SK-N-SH (cell line): ENCODE measurements at places on chromosomes 7 and 10.

GRCh38 chr10:73920089-73920488 is 9.2 kb downstream of the PLAU start:
- peak; percentile 64 for DNase-seq

DNA sequence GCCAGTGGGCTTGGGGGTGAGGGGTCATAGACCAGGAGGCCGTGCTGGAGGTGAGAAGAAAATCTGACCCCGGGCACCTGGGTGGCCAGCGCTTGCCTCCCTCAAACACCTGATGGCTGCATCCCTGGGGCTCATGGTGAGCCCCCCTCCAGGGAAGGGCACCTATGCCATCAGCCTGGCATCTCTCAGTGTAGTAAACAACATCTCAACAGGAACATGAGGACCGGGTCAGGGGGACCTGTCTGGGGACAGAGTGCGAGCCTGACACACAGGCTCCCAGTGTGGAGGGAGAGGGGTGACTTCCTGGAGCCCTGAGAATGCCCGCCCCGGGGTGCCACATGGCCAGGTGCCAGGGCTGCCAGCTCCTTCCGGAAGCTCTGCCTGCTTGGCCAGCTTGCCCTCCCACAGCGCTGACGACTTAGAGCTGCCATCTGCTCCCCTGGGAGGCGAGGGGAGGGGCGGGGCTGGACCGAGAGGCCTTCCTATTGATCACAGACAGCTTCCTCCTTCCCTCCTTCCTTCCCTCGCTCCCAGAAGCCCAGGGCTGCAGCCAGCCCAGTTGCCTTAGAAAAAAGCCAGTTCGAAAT is 12.3 kb downstream of the STX1A start:
- DNase-seq, result peak; percentile 66

GRCh38 chr10:131252567-131253276 is 58.8 kb downstream of the TCERG1L start:
- peak; percentile 73 for DNase-seq

- no peak for DNase-seq
Measured at GRCh38 chr10:116115036-116115641, 157.9 kb downstream of the GFRA1 start.

- no peak for DNase-seq
Measured at GRCh38 chr10:18437486-18437885, 213.9 kb downstream of the NSUN6 start.

GRCh38 chr7:130479716-130480400 is 12.0 kb upstream of the MEST start:
- no peak for DNase-seq

DNA sequence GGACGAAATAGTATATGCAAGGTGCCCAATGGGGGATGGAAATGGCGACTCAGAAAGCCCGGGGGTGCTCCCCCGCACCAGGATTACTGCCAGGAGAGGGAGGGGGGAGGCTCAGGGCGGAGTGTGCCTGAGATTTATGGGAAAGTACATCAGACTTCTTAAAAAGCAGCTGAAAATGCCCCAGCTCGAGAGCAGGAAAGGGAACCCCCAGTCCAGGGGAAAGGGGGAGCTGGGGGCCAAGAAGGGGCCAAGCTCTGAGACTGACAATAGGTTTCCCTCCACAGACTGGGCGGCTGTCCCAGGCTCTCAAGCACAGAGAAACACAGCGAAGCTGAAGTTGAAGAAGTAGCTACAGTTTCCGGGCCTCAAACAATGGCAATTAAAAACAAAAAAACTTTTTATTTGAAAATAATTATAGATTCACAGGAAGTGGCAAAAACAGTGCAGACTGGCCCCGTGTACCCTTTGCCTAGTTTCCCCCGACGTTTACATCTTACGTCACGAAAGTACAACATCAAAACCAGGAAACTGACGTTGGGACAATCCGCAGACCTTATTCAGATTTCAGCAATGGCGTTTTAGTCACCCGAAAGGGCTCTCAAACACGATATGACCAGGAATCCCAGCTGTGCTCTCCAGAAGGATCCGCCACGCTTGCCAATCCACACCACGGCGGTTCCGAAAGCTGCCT is 83.9 kb upstream of the FGFR2 start:
- DNase-seq, result no peak

GRCh38 chr7:78413568-78413967 is 615.0 kb downstream of the PHTF2 start:
- DNase-seq, result no peak

GRCh38 chr7:1857487-1858421 is 187.7 kb downstream of the ELFN1 start:
- no peak for DNase-seq

DNA sequence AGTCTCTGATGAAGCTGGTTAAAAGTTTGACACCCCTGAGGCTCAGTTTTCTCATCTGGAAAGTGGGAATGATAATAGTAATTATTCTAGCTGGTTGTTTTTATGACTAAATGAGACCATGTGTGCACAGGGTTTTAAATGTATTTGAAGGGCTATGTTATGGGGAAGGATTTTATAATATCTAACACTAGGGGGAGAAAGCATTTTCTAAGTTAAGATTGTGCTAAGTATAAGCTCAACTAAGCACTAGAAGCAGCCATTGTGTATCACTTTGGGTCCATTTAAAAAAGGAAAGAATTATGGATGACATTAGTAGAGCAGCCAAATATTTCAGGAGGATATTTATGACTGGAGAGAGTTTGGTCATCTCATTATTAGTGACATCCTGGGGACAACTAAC is 49.5 kb upstream of the CREB5 start:
- no peak for DNase-seq

DNA sequence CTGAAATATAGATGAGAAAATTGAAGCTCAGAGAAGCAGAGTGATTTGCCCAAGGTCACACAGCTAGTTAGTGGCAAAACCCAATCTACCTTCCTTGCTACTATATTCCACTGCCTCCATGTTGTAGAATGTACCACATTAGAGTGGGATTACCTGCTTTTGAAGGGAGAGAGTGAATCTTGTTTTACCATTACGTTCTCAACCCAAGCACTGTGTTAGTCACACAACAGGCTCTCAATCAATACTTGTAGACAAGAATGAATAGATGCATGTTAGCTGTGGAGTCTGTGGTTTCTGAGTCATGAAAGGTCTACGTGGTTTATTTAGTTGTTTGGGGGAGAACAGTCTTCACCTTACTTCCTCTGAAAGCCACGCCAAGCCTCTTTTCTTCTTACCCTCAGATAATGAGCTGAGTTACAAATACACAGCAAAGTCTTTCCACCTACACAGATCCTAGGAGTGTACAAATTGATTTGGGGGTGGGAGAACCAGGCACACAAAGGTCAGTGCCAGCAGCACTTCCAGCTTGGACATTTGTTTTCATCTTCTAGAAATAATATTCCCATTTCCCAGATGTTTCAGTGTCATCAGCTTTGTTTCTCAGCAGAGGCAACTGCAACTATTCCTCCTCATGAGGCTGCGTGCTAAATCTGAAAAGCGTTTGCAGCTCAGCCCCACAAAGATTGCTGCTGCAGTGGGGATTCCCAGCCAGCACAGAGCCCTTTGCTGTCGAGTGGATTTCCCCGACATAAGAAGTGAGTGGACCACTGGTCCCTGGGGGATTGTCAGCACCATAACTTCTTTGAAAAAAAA is 71.5 kb upstream of the ADO start:
- no peak for DNase-seq

GRCh38 chr7:55044791-55045190 is 26.0 kb downstream of the EGFR start:
- no peak for DNase-seq

DNA sequence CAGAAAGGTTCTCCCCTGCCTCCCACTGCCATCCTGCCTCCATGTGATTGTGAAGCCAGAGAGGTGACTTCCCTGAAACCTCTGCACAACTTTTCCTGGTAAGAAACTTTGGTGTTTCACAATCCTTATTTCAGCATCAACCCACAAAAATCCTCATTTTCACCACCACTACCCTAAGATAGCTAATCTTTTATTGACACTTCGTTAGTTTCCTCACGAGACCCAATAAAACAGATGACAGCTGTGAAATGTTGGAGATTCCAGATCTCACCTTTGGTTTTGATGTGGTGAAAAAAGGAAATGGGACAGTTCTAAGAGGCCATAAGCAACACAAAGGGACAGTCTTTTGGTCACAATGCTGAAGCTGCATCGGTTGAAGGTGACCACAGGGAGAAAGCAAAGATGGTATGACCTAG is 59.9 kb upstream of the TM9SF3 start:
- no peak for DNase-seq

DNA sequence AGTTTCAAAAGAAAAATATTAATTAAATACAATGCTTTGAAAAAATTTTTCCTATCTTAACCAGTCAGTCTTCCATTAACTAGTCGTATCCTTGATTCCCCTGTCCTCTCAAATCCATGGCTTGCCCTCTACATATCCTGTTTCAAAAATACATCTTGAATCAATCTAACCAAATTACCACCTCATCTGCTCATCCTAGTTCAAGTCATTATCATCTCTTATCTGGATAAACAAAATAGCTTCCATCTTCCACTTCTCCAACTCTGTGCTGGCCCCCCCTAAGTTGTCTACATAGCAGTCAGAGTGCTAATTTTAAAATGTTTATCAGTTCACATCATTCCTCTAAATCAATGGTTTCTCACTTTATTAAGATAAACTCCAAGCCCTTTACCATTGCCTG is 125.4 kb downstream of the HBP1 start:
- DNase-seq, result peak; percentile 33

- no peak for DNase-seq
Measured at GRCh38 chr7:66099551-66100407, 14.9 kb upstream of the CRCP start.

- DNase-seq, result peak; percentile 78
Measured at GRCh38 chr10:21534604-21535493, 817 bp downstream of the MLLT10 start.

- no peak for DNase-seq
Measured at GRCh38 chr7:27064159-27064558, 31.6 kb downstream of the HOXA1 start.

DNA sequence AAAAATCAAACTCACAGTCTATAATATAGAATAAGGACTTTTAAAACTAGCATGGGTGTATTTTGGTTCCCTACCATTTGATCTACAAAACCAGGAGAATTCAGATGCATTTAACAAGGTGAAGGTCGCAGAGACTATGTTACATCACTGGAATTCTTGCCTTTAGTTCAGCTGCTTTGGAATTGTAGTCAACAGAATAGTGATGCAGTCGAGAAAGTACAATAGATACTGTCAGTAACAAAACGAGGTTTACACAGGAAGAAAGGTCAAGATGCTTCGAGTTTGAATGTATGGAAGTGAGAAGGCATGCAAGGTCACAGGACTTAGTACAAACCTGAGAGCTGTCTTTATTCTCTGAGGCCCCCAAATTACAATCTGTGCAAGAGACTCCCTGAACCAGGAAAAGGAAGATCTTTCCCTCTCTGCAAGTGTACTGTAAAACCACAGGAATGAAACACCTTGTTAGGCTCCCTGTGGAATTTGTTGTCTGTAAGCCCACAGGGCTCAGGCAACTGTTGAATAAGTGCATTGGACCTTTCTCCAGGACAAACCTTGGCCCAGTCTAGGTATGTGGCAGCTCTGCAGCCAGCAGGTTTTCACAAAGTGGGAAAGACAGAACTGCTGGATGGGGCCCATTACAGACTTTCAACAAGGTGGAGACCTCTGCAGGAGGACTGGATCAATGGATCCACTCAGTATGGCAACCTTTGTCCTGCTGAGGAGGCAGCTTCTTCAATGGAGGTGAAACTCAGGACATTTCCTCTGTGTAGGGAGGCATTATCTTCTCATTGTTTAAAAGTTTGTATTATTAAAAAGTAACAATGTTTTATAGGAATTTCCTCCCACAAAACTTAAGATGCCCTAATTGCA is 101.1 kb upstream of the GSDME start:
- DNase-seq, result no peak

- peak; percentile 75 for DNase-seq
Measured at GRCh38 chr10:112951359-112952281, 1.6 kb downstream of the TCF7L2 start.

DNA sequence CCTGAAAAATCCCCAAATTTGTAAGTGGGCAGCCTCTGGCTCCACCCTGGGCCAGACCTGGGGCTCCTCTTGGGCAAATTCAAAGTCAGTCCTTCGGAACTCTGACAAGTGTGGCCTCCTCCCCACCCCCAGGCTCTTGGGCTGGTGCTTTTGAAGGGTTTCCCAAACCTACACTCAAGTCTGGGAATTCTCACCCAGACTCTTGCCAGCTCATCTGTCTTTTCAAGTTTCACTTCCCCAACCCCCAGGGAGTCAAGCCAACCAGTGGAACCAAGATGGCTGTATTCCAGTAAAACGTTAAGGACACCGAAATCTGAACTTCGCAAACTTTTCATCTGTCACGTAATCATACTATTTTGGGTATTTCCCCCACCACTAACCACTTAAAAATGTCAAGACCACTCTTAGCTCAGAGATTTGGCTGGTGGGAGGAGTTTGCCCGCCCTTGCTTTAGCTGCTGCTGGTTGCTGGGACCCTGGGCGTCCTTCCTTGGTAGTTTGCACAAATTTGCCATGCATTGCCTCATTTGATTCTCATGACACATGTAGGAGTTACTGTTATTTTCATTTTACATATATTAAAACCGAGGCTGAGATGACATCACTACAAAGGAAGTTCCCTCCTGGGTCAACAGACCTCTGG is 1.7 kb upstream of the MYO1G start:
- no peak for DNase-seq

DNA sequence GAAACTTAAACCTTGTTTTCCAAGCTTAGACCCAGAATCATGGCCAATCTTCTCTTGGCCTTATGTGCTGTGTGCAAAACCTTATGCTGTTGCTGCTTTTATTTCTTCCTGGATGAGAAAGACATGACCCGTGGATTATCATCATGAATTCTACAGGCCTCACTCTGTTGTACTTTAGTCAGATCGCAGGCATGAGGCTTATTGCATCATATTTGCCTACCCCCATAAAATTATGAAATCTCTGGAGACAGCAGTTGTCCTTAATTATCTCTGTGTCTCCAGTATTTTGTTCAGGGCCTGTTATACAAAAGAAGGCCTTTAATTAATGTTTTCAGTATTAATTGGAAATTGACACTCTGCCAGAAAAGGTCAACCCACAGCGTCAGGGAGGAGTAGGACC is 71.6 kb downstream of the PLCE1 start:
- DNase-seq, result no peak

DNA sequence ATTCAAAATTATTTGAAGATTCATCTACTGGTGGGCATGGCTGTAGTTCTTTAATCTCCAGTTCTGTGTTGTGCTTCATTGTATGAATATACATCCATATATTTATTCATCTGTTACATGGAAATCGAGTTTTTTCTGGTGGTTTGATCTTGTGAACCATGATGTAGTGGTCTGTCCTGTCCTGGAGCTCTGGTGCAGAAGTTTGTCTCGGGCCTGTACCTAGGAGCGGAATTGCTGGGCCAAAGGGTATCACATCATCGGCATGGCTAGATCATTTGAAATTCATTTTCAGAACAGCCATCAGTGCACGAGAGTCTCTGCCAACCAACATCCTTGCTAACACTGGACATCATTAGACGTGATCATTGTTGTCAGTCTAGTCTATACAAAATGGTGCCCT is 107.0 kb downstream of the ELFN1 start:
- no peak for DNase-seq

DNA sequence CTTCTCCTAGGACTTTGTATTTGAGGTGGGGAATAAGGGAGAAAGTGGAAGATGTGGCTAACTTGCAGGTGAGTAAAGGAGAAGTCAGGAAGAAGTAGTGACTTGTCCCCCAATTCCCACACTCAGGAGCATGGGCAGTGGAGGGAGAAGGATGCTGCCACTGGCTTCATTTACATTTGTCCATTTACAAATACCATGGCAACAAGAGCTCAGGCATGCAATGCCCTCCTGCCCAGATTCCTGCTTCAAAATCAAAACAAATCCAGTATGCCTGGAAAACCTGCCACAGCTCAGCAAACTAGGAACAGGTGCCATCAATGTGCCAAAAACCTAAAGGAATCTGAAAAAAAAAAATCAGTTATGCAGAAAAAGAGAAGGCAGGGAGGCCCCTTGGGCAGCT is 139.9 kb downstream of the KCNMA1 start:
- DNase-seq, result no peak
